ENCODE measurements at places on chromosomes 4 and X.

DNA sequence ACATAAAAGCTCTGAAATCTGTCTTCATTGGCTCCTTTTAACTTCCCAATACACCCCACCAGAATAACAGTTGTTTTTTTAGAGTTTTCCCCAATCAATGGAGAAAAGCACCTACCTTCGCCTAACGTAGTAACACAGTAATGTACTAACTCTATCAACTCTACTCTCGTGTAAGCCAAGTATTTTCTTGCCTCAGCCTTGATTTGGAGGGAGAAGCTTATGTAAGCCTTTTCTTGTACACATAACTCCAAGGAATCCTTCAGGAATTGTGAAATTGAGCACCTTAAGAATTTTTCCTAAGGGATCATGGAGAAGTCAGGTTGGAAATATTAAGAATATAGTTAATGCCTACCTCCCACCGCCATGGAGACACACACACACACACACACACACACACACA is 181.2 kb downstream of the RAPGEF2 start:
- DNase-seq: peak; percentile 69

DNA sequence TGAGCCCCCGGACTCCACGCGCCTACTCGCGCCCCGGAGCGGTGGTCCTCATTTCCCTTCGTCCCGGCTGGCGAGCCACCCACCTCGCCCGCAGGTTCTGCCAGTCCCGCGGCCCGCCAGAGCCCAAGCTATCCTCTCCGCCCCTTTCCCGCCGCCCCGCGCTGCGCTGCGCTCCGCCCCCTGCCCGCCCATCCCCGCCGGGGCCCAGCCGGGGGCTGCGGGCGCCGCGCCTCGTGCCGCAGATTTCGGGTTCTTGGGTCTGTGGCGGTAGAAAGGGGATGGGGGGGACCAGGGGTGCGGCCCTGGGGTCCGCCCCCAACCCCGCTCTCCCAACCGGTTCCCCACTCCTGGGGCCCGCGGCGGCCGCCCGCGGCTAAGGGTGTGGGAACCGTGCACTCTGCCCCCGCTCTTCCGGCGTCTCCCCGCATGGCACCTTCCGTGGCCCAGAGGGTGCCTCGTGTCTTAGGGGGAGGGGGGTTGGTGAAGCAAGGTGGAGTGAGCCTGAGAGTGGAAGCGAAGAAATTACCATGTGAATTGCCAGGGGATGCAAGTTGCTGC is 650.8 kb upstream of the DIPK2B start:
- DNase-seq: peak; percentile 37

DNA sequence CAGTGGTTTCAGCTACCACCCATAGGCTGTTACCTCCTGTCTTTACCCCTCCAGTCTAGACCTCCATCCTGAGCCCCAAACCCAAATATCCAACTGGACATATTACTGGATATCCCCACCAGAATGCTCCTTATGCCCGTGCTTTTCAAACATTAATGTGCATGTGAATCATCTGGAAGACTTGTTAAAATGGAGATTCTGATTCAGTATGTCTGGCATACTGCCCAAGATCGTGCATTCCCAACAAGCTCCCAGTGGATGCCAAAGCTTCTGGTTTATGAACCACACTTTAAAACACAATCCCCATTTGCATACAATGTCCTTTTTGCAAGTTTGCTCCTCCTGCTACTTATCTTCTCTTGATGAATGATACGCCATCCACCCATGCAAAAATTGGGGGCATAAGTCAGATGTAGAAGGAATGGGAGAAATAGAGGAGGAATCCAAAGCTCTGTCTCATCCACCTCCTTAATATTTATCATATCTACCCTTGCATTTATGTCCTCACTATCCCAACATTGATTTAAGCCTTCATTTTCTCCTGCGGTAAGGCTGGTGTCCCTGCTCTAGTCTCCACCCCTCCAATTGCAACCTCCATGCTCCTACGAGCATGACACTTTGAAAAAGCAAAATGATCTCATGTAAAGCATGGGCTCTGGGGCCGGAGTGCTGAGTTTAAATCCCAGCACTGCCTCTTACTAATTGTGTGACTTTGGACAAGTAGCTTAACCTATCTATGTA is 7.4 kb upstream of the PGRMC1 start:
- peak; percentile 94 for DNase-seq

GRCh38 chrX:41108007-41108406 is 22.8 kb downstream of the USP9X start:
- DNase-seq: no peak

GRCh38 chrX:31547416-31547815 is 475.6 kb upstream of the FTHL17 start:
- peak; percentile 63 for DNase-seq

DNA sequence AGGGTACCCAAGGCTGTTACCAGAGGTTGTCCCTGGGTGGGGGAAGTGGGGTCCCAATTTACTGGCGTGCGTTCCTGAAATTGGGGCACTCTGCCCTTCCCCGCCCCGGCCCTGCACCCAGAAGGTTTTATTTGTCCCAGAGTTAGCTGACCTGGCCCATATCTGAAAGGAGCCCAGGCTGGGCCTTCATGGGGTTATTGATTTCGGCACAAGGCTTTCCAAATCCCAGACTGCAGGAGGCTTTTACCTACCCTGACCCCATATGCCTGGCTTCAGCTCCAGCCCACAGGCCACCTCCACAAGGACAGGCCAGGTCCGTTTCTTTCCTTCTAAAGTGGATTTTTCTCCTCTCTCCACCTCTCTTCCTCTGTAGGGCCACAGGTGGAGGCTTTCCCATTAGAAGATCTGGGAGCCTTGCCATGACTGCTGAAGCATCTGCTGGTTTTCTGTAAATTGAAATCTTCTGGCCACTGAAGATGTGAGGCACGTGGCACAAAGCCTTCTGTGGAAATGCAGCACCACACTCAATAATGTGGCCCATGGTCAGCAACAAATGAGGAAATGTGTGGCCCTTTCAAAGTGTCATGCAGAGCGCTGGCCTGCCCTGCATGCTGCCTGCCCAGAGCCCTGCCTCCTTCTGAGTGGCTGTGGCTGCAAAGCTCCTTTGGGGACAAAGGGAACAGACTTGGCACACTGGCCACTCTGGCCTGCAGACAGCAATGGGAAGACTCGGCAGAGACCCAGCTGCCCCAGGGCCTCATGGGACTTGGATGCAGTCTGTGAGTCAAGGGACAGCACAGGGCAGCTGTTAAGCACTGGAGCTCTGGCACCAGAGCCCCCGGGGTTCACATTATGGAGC is 43.1 kb upstream of the MTM1 start:
- DNase-seq: no peak

GRCh38 chr4:99803566-99804101 is 13.0 kb upstream of the DAPP1 start:
- no peak for DNase-seq

DNA sequence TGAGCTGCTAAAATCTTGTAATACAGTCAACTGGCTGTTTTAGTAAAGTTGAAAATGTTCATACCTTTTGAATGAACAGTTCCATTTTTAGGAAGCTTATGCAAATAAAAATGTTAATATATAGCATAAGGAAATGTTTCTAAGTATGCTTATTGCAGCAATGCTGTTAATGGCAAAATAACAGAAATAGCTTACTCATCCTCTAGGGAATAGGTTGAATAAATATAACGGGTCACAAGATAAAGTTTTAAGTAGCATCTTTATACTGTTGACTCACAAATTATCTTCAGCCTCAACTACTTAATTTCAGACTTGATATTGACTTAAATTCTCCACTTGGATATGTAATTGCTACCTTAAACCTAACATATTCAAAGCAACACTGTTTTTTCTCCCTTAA is 27.7 kb downstream of the HERC3 start:
- DNase-seq: peak; percentile 68

DNA sequence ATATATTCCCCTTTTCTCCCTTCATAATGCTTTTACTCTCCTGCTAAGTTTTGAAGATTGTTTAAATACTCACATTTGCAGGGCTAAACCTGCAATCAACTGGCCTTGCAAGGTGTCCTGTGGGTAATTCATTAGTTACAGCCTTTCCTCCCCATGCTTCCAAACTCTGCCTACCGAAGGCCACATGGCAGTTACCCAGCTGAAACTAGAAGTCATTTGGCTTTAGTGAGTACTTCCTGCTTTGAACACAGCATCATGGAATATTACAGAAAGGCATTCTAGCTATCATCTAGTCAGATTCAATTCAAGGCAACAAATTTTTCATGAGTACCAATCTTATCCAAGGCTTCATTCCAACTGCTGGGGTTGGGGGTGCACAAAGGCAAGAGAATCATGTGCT is 55.6 kb downstream of the SRPX start:
- no peak for DNase-seq

DNA sequence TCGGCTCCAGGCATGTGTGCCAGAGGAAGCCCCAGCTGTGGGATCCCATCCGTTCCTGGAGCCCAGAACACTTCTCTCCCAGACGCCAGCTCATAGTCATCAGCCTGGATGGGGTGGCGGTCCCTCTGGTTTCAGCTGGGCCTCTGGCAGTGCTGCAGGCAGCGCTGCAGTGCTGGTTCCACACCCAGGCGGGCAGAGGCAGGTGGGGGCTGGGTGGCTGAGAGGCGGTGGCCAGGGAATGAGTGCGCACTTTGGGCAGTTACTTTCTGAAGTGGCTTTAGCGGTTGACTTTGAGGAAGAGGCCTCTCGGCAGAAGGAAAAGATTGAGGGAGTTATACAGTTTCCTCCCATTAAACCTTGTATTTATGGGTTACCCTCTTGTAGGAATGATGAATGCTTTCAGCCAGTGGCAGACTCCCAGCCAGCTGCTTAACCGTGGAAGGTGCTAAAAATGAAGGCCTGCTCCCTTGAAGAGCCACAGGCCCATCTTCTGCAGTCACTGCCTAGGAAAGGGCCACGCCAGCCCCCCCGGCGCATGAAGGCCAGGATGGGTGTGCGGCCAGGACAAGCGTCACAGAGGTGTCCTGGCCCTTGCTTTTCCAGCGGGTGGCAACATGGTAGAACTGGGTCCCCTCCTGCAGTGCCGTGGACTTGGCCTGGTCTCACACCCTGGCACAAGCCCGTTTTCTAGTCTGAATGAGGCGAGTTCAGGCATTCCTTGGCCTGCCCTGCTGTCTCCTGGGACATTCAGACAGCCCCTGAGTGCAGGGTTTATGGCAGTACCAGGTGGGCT is 9.9 kb downstream of the TADA2B start:
- no peak for DNase-seq

DNA sequence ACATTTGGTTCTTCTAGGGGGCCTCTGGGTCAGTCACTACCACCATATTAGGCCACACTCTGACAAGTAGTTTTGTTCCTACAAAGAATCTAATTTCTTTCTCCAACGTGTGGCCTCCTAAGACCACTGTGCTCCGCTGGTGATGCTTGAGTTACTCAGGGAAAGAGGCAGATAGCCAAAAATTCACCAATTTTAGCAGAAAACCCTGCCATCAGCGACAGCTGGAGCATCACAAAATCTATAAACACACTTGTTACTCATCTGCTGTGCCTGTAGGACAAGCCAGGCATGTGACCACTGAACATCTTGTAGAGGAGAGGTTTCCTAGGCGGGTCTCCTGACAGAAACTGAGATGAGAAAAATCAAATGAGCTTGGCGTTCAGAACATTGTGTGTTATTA is 105.4 kb downstream of the SYNPO2 start:
- DNase-seq: no peak

- DNase-seq: no peak
These were observed 722.5 kb downstream of the FAT4 start for GRCh38 chr4:126037231-126037630.

GRCh38 chrX:44828008-44828605 is 15.7 kb upstream of the DUSP21 start:
- DNase-seq: peak; percentile 88

DNA sequence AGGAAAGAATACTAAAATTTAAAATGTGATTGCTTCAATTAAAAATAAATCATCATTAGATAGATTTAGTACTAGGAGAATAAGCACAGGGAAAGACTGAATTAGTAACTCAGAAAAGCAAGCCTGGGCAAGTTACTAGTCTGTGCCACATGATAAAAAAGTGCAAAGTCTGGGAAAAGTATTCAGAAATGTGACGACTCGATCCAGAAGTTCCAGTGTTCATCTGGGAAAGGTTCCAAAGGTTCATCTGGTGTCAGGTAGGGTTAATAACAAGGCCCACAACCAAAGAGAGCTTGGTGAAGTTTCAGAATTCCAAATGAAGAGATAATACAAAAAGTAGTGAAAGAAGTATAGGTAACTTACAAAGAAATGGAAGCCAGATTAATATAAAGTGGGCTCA is 78.3 kb upstream of the ARSJ start:
- DNase-seq: no peak

DNA sequence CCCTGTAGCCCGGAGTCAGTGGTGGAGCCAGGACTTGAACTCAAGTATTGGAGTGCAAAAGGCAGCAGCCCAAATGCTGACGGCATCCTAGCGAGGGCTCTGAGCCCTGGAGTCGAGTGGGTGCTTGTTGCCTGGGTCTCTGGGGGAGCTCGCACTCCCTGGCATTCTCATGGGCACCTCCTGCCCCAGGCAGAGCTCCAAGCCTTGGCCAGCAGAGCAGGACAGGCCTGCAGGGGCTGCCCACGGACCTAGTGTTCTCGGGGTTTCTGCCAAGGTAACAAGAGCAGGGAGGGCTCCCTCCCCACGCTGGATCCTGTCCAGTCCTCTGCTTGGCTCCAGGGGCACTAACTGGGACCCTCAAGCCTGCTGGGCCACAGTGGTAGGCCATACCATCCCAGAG is 17.6 kb upstream of the WFS1 start:
- no peak for DNase-seq

DNA sequence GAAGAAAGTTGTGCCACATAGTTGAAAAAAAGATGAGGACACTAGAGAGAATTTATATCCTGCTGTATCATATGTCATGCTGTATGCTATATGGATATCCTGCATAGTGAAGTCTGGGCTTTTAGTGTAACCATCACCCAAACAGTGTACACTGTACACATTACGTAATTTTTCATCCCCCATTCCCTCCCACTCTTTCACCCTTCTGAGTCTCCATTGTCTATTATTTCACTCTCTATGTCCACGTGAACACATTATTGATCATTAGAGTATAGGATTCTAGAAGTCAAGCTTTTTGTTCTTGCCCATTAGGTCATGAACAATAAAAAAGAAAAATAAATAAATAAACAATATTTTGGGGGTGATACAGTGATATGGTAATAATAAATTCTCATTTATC is 18.0 kb upstream of the FRYL start:
- no peak for DNase-seq

GRCh38 chr4:26863512-26863911 is 2.9 kb downstream of the STIM2 start:
- no peak for DNase-seq

DNA sequence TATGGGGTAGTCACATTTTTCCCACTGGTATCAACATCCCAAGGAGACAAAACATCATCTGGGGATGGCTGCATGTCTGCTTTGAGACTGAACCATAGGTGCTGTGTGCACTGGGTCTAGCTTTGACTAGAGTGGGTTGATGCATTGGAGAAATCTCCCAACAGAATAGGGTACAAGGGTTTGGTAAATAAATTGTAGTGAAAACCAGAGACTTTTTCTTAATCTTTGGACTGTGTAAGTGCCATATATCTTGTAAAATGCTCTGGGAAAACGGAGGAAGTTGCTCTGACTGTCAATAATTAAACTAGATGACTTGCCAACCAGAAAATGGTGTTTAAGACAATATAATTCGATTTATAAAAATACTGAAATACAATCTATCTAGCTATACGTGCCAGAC is 1064.0 kb upstream of the SLIT2 start:
- no peak for DNase-seq
